ENCODE measurements at places on chromosomes 2 and 18.

- no peak for DNase-seq
These were observed 4.7 kb upstream of the CXCR4 start for GRCh38 chr2:136122661-136123060.

- DNase-seq, result no peak
These were observed 69.9 kb downstream of the SH3BP4 start for GRCh38 chr2:235021752-235022151.

GRCh38 chr18:31555971-31556747 lies 35.5 kb upstream of the TTR start:
- DNase-seq, result no peak

GRCh38 chr2:230343747-230344146 lies 16.8 kb downstream of the SP140L start:
- DNase-seq, result no peak

DNA sequence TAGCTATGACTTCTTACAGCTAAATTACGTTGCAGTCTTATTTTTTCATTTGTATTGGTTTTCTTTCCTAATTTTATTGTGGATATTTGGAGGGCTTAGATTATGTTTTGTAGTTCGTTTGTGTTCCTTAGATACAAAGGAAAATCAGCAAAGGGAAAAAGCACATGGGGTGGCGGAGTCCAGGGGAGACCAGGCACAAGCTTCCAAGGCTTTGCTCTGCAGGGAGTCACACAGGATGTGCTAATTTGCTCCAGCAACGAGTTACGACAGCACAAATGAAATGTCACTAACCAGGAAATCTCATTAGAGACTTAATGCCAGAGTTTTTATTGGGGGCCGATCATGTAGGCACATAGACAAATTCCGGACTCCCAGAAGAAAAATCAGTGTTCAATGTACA lies 60.5 kb upstream of the CABYR start:
- no peak for DNase-seq

DNA sequence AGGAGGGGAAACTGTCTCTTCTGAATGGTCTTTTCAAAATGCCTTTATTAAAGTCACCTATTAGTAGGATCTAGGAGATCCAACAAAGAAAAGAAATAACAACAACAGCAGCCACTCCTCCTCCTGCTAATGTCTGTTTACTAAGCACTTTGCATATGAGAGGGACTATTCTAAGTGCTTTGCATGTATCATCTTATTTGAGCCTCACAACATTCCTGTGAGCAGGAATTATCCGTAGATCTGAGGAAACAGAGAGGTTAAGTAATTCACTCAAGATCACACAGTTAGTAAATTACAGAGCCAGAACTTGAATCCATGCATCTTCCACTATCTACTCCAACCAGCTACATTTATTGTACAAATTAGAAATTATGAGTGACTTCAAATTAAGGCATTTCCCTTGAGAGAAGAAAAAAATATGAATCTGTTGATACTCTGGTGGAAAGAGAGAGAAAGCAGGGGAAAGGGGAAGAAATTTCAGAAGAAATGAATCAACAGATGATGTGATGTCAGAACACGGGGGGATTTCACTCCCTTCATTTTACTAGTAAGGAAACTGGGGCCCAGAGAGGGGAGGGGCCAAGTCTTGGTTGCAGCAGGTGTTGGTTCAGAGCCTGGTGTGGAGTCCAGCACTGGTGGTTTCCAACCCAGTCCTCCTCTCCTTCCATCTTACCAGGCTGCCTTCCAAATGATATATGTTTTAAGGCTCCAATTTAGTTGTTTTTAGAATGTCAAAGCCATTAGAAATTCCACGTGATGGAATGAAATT lies 49.7 kb downstream of the TSN start:
- DNase-seq, result no peak
